Putamen (tissue), 1 donor: ENCODE measurements at places on chromosomes 5 and 9.

GRCh38 chr5:174947548-174947947 lies 223.2 kb downstream of the MSX2 start:
- no peak for DNase-seq

DNA sequence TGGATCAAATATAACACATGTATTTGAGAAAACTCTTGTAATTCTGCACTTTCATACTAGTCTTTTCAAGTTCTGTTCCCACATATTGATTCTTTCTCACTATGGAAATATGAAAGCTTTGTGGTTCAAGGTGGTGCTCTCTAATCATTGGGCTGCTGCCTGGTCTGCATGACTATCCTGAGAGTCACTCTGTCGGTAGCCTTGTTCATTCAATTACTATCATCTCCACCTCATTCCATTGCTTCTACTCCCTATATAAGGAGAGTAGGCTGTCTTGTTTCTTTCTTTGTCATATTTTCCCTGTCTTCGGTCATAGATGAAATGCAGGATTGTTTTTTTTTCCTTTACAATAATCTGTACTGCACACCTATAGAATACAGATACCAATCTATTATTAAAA lies 341.4 kb upstream of the ACTBL2 start:
- DNase-seq, result no peak

DNA sequence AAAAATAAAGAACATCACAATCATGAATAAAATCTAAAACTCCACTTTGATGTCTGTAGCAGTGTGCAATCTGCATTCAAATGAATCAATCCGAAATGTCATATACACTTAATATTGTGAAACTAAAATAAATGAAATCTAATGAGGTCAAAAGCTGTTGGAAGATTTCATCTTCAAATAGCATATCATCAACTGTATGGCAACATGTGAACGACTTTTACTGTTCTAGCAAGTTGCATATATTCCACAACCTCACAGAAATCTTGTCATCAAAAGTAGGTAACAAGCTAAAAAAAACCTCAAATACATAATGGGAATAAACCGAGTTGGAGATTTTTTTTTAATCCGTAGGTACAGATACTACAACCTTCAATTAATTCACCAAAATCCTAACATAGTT lies 1.2 kb downstream of the PTBP3 start:
- DNase-seq, result peak; percentile 28

- no peak for DNase-seq
These were observed 57.3 kb upstream of the SLC28A3 start for GRCh38 chr9:84397822-84398221.

DNA sequence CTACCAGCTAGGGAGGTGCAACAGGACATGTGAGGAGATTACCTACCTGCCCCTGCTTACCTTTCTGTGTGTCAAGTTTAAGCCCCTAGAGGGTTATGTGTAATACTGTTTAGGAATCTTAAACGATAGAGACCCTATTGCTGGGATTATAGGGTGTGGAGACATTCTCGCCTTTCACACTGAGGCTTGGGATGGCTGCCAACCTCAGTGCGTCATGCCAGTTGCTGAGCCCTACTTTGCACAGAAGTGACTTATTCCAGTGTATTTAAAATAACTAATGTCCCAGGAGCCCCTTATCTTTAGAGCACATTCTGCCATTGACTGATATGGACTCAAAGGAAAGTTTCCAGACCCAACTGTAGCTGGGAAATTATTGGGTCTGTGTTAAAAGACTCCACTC lies 76.6 kb upstream of the XPA start:
- DNase-seq, result no peak

DNA sequence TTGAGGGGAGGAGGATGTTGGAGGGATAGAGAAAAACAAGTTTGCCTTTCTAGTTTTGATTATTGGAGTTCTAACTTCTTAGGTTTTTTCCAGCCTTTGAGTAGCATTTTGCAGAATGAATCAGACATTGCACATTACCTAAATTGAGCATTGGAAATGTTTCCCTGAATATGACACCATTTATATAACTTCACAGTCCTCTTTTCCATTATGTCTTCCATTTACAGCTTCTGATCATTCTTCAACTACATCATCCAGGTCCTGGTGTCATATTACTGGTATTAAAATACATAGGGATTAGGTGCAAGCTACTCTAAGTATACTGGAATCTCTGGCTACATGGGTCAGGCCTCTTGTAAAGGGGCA lies 286.1 kb downstream of the ARHGAP26 start:
- no peak for DNase-seq

DNA sequence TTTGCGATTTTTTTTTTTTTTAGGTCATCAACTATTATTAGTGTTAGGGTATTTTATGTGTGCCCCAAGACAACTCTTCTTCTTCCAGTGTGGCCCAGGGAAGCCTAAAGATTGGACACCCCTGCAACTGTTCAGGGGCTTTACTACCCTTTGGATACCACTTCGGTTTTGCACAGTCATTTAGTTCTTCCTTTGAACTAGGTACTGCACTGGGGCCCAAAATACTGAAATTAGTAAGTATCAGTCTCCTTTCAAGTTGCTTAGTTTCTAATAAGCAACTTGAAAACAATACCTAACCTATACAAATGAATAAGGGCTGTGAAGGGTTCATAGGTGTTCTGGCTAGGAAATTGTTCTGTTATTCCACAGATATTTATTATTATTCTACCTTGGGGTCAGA lies 45.3 kb downstream of the CWC27 start:
- DNase-seq, result no peak

- DNase-seq, result no peak
These were observed 191.5 kb upstream of the PCSK5 start for GRCh38 chr9:75699017-75699416.

GRCh38 chr5:93874080-93874479 lies 132.7 kb upstream of the POU5F2 start:
- no peak for DNase-seq

- DNase-seq, result no peak
These were observed 64.7 kb downstream of the CSF2 start for GRCh38 chr5:132138260-132138659.

- no peak for DNase-seq
These were observed 112.6 kb upstream of the CCDC112 start for GRCh38 chr5:115409094-115409493.

DNA sequence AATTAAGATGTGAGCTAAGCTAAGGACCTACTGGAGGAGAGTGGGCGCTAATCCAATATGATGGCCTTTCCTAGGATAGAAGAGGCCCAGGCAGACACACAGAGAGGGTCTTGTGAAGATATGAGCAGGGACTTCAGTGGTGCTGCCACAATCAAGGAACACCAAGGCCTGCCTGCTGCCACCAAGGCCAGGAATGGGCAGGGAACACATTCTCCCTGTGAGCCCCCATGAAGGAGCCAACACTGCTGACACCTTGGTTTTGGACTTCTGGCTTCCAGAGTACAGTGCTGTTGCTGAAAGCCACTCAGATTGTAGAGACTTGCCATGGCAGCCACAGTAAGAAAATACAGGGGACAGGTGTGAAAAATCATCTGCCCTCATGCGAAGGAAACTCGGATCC lies 73.1 kb upstream of the IRX1 start:
- DNase-seq, result no peak

DNA sequence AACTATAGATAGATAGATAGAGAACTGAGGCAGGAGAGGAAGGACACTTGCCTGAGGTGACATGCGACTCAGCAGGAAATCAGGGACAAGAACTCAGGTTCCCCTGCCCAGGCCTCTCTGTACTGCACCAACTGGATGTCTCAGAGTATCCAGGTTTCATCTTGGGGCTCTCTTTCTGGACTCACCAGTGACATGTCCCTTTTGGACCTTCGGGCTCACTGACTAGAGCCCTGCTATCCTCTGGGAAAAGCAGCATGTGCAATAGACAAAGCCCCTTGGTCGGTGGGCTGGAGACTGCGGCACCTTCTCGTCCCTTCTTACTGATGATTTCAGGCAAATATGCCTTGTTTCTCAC lies 104.5 kb downstream of the RGS3 start:
- no peak for DNase-seq

DNA sequence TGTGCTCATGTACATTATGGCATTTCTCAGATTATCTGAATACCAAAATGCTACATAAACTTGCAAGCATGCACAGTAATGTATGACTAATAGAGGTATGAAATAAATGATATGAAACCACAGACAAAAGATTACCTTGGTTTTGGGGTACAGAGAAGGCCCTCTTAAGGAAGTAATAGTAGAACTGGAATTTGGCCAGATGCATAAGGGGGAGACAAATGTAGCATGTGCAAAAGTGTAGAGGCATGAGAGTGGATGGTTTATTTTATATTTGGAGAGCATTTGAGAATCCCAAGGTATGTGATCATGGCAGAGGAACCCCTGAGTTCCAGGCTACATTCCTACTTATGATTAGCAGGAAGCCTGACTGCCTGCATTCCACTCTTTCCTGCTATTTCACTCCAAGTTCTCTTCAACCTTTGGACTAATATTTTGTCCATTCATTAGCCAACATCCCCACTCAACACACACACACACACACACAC lies 74.2 kb downstream of the MAMDC2 start:
- no peak for DNase-seq

DNA sequence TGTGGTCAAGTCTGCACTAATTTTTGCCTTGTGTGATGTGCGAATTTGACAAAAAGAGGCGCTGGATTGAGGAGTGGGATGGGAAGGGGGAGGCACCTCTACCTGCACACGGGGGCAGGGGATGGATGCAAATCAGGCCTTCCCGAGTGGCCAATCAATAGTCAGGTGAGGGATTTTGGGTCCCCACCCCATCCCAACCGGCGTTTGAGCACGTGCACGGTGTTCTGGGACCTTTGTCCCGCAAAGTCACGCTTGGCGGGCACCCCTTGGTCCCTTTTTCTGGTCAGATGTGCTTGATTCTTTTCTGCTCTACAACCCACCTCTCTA lies 685 bp upstream of the ADAMTS19 start:
- no peak for DNase-seq

GRCh38 chr5:101904736-101905135 lies 391.3 kb downstream of the SLCO4C1 start:
- no peak for DNase-seq

- DNase-seq, result no peak
These were observed 8.8 kb upstream of the RASGEF1C start for GRCh38 chr5:180217797-180218196.

DNA sequence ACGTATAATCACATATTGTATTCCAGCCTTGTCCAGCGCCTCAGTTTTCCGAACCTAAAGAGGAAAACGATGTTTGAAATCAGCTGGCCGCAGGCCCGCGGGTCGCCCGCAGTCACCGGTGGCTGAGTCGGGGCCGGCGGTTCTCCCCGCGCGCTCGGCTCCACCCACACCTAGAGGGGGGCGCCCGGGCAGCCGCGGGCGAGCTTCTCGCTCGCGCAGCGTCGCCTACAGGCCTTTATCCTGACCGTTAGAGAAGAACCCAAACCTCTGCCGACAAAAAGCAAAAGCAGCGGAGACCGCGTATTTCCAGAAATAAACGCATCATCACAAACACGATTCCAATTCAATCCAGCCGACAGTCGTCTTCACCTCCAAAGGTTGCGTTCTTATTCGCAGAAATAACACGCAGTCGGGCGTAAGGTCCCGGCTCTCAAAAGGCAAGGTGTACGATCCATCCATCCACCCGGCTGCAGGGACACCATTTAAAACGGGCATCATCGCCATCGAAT lies 725 bp upstream of the NIPBL start:
- DNase-seq, result peak; percentile 84

- no peak for DNase-seq
These were observed 80.2 kb upstream of the C5orf63 start for GRCh38 chr5:127153521-127153920.

GRCh38 chr5:20105915-20106314 lies 117.9 kb upstream of the CDH18 start:
- no peak for DNase-seq

DNA sequence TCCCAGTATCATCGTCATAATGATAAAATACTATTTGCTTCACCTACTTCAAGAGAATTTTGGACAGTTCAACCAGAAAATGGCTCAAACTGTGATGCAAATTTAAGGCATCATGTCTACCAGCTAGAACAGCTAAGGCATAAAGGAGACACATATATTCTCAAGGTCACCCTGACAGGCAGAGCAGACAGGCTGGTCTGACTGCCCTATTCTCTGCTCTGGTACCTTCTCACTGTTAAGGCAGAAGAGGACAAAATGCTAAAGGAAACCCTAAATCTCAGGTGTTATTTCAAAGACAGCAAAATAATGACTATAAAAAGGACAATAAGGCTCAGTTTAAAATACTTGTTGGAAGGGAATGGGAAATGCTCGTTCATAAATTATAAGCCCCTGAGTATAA lies 87.2 kb downstream of the MRPS27 start:
- no peak for DNase-seq

- no peak for DNase-seq
These were observed 1.5 kb downstream of the ARPC5L start for GRCh38 chr9:124863371-124863871.

DNA sequence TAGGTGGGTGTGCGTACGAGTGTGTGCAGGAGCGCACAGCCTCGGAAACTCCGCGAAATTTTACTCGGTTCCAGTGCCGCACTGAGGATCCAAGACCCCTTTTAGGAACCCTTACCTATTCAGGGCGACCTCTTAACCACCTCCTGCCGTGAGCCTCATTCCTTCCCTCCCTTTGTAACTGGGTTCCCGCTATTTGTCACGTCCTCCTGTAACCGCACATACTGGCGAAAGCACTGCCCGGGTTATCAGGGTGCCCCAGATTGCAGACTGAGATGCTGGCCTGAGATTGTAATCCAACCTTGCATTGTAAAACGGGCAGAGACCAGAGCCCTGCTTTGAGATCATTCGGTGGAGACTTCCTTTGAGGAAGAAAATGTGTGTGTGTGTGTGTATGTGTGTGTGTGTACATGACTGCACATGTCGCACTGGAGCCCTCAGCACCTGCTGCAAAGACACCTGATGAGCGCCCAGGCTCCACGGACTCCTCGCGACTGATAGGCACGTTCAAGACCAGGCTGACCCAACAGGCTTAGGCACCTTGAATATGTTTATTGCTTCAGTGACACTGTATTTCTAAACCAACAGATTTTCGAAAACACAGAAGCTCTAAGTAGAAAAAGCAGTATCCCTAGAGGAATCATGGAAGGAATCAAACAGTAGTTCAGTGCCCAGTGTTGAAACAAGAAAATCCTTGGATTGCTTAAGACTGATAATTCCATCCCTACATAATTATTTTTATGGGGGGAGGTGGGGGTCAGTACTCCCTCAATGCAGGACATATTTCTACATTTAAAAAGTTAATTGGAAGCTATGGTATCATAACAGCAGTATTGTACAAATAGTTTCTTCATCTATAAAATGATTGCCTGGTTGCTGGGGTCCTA lies 86.5 kb upstream of the TNFAIP8 start:
- DNase-seq, result no peak

- DNase-seq, result no peak
These were observed 198.1 kb upstream of the TRPC7 start for GRCh38 chr5:136563489-136563888.

GRCh38 chr5:72206994-72207393 lies 99.7 kb downstream of the MAP1B start:
- DNase-seq, result no peak

- DNase-seq, result no peak
These were observed 150.6 kb downstream of the PRR16 start for GRCh38 chr5:120614531-120615180.

- no peak for DNase-seq
These were observed 34.0 kb downstream of the CDC42SE2 start for GRCh38 chr5:131297886-131298285.

- no peak for DNase-seq
These were observed 11.9 kb upstream of the SMC2 start for GRCh38 chr9:104082168-104082567.

- no peak for DNase-seq
These were observed 155.9 kb downstream of the SGCD start for GRCh38 chr5:156482818-156483217.

- no peak for DNase-seq
These were observed at the start of gene IL7R for GRCh38 chr5:35856765-35857351. IL7R (plus strand) TSS chr5:35856891; CDS start chr5:35856978, 87 bp downstream.

GRCh38 chr9:36731068-36731956 lies 158.6 kb downstream of the MELK start:
- no peak for DNase-seq
